Posterior vena cava (tissue), 2 donors: ENCODE measurements at places on chromosomes 5 and 9.
A peak's percentile ranks its signal among the peaks of the same experiment; 100 is the strongest.

- no peak for DNase-seq
Observed at GRCh38 chr9:138112090-138112748, 234.6 kb downstream of the CACNA1B start.

GRCh38 chr5:136012041-136012804, 16.6 kb upstream of the TGFBI start:
- DNase-seq: no peak

DNA sequence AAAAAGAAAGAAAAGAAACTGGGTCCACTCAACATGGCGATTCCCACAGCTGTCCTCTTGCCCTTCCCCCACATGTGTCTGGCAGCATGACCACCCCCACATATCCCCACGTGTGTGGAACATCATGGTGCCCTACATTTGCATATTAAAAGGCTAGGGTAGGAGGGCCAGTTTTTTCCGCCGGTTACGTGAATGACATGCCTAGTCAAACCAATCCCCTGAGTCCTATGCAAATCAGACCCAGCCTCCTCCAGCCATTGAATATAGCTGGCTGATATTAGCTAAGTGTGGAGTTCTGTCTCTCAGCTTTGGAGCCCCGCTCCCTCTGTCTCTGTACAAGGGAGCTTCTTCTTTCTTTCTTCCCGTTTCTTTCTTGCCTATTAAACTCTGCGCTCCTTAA, 33.0 kb upstream of the CCDC112 start:
- DNase-seq: no peak

DNA sequence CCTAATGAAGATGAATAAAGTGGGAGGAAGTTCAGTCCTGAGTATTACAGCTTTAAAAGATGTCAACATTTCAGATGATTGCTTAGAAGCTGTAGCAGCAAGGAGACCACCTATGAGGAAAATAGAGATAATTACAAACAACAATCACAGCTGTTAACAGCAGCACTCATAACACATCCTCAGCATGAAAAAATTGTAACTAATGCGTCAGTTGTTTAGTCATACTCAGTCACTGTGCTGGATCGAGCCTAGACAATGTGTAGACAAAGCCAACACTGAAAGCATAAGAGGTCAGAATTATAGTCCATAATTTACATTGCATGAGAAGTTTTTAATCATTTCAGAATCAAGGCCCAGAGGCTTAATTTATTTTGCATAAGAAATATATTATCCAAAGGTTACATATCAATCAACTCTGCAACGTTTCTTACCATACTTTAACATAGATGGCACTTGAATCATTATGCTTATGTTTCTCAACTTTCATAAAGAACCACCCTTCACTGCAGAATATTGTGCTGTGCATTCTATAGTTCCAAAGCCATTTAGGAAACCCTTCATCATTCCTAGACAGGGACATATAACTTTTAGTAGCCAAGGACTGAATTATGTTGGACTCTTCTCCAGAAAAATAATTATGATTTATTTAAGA, 60.2 kb upstream of the HAPLN1 start:
- DNase-seq: no peak

DNA sequence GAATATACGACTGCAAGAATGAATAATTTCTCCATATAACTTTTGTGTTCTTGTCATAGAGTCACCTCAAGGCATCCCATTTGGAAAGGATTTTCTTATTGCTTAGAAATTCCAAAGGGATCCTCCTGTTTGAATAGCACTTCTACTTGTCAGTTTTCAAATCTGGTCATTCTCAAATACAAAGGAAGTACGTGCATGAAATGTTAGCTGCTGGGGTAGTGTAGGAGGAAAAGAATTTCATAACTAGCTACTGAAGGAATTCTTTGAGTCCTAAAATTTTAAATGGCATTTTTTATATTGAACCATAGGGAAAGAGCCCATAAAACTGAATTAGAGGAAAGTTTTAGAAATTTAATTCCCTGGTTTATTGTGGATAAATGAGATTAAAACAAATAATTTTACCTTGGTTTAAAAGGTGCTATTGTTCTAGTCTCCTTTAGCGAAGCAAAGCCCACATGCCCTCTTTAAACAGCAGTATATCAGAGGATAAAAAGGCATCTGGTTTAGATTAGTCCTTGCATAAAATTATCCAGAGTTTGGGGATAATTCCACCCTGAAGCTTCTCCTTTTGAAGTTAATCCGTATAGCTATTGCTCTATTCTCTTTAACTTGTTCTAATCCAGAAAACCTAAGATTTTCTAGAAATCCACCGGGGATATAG, 2.0 kb upstream of the MPDZ start:
- no peak for DNase-seq

- DNase-seq: no peak
Observed at GRCh38 chr5:146273109-146273508, 65.5 kb upstream of the POU4F3 start.

- DNase-seq: no peak
Observed at GRCh38 chr5:155826611-155827507, 500.1 kb upstream of the SGCD start.

- no peak for DNase-seq
Observed at GRCh38 chr5:30347858-30348257, 845.6 kb upstream of the CDH6 start.

DNA sequence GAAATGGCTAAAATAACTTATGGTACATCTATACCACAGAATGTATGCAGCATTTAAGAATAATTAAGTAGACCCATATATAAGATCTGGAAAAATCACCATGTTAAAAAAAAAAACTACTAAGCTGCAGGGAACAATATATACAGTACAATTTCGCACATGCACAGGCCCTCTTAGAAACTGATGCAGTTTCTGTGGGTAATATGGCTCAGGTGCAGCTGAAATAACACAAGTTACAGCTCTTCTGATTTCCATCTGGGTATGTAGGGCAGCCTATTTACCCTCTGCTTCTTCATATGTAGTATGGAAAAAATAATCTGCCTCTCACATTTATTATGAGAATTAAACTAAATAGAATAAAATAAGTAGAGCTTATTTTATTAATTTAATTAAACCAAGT, 82.9 kb downstream of the YIPF5 start:
- DNase-seq: no peak

DNA sequence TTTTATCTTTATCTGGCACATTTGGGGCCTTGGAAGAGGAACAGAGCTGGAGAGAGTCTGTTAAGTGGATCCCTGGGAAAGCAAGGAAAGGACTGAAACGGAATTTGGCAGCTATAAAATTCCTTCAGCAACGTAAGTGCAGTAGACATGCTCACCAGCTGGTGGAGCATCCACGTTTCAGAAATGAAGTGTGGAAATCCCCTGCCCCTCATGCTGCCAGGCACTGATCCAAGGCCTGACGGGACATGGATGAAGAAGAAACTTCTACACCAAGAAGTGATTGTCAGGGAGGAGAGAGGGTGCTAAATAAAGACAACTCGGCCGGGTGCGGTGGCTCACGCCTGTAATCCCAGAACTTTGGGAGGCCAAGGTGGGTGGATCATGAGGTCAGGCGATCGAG, 209.3 kb downstream of the ROR2 start:
- no peak for DNase-seq

- no peak for DNase-seq
Observed at GRCh38 chr5:107302441-107302840, 368.3 kb downstream of the EFNA5 start.

- DNase-seq: no peak
Observed at GRCh38 chr5:74576941-74577456, 63.5 kb downstream of the ENC1 start.

DNA sequence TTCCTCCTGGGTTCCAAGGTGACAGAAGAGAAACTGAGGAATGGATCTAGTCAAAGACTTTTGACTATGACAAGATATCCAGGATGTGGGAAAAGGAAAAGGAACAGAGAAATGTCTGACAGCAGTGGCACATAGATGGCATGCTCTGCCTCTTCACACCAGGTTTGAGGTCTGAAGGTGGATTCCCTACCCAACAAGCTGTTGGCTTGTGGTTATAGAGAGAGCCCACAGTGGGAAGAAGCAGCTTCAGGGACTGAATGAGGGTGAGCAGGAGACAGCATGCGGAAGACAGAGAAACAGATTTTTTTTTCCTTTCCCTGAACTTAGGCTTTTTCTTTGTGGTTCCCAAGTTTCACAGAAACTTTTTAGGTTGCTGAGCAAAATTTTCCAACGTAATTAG, 20.6 kb downstream of the IFNW1 start:
- no peak for DNase-seq

DNA sequence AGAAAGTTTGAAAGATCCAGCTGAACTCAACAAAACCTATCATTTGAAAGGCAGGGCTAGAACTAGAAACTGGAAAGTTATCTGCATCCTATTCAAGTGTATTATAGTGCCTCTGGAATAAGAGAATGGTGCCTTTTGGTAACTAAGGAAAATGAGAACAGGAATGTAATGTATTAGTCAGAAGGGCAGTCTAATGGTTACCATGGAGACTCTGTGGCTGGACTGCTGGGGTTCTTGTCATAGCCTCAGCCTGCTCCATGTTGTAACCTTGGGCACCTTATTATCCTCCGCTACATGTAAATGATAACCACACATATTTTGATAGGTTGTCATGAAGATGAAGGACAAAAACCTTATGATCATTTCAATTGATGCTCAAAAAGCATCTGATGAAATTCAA, 24.6 kb upstream of the IFNB1 start:
- no peak for DNase-seq

- no peak for DNase-seq
Observed at GRCh38 chr9:33731142-33731541, 64.2 kb upstream of the PRSS3 start.

GRCh38 chr9:93133681-93134014, 403 bp downstream of the NINJ1 start:
- DNase-seq: peak; percentile 95

DNA sequence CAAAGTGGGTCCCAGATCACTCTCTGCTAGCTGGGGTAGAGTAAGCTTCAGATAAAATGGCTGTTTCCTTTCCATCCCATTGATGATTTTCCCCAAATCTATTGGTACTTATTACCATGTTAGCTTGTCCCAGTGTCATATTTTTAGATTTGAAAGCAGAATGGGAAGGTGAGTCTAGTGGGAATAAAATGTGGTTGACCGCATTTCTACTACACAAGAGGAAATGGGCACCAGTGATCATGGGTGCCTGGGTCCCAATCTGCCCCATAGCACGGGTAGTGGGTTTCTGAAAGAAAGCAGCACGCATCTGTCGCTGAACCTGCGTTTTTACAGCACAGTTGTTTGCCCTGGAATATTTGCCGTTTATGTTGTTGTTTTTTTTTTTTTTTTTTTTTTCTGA, 20.1 kb downstream of the DAPK1 start:
- DNase-seq: no peak

- DNase-seq: no peak
Observed at GRCh38 chr9:16675131-16675530, 195.3 kb downstream of the BNC2 start.

DNA sequence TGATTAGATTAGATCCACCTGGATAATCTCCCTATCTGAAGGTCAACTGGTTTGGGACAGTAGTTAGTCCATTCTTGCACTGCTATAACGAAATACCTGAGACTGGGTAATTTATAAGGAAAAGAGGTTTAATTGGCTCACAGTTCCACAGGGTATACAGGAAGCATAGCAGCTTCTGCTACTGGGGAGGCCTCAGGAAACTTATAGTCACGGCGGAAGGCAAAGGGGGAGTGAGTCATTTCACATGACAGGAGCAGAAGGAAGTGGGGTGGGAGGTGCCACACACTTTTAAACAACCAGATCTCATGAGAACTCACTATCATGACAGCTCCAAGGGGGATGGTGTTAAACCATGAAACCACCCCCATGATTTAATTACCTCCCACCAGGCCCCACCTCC, 9.9 kb downstream of the C9orf40 start:
- DNase-seq: no peak

DNA sequence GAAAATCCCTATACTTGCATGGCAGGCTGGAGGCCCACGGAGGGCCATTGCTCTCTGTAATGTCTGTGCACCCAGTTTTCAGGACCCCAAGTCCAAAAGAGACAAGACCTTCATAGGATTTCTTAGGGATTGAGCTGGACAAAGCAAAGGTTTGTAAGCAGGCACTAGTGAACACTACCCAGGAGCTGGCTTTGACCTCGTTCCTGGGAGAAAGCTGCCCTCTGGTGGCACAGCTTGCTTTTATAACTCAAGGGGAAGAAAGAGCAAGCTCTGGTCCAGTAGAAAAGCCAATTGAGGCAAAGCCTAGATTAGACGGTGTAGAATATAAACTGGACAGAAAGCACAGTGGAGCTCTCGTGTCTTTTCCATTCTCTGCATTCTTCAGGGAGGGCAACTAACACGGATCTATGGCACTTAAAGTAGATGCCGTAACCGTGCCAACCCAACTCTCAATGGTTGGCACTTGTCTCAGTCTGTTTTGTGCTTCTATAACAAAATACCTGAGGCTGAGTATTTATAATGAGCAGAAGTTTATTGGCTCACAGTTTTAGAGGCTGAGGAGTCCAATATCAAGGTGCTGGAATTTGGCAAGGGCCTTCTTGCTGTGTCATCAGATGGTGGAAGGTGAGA, 7.9 kb downstream of the GABRP start:
- no peak for DNase-seq
